ENCODE measurements at places on chromosomes 1 and 21.

- no peak for DNase-seq
Measured at GRCh38 chr1:218516526-218516925, 171.4 kb downstream of the TGFB2 start.

DNA sequence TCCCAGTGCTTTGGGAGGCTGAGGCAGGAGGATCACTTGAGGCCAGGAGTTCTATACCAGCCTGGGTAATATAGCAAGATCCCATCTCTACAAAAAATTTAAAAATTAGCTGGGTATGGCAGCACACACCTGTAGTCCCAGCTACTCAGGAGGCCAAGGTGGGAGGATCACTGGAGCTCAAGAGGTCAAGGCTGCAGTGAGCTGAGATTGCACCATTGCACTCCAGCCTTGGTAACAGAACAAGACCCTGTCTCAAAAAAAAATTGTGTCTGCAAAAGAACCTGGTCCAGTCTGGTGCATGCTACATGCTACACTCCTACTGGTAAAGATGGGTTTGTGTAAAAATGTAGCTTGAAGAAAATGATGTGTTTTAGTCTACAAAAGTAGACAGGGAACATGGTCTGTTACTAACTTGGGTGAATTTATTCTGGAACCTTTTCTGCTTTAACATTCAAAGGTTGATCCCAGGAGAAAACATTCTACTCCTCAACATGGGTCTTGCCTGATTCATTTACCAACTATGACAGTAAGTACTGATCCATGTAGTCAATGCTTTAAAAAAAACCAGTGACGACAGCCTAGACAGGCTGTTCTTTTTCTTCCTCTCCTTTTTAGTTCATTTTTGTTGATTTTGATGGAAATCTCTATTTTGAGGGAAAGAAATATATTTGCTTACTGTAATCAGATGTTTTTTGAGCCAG is 32.7 kb upstream of the ENAH start:
- no peak for DNase-seq

DNA sequence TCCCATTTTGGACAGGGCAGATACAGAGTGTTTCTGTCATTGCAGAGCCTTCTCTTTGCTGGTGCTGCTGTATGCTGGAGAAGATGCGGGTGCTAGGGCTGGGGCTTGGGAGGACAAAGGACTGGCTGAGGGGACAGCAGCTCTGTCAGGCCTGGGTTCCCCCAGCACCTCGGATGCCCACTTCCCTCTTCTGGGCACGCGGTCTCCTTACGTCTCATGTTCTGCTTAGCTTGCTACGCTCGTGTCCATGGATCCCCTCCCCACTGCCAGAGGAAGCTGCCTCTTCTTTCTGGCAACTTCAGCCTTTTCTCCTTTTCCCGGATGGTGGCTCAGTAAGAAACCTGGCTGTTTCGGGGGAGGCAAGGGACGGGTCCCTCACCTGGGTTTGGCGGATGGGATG is 75.7 kb downstream of the ARHGEF10L start:
- no peak for DNase-seq

- no peak for DNase-seq
Measured at GRCh38 chr1:174358786-174359453, 88.8 kb upstream of the GPR52 start.

GRCh38 chr1:14826172-14826636 is 227.7 kb downstream of the KAZN start:
- no peak for DNase-seq

- DNase-seq = no peak
Measured at GRCh38 chr1:229162825-229163515, 107.9 kb upstream of the RAB4A start.

GRCh38 chr1:40824591-40825434 is 37.4 kb downstream of the CITED4 start:
- no peak for DNase-seq

GRCh38 chr1:160837558-160838205 is 25.0 kb downstream of the CD244 start:
- peak; percentile 37 for DNase-seq

- DNase-seq = no peak
Measured at GRCh38 chr1:212098310-212098709, 62.8 kb downstream of the DTL start.

DNA sequence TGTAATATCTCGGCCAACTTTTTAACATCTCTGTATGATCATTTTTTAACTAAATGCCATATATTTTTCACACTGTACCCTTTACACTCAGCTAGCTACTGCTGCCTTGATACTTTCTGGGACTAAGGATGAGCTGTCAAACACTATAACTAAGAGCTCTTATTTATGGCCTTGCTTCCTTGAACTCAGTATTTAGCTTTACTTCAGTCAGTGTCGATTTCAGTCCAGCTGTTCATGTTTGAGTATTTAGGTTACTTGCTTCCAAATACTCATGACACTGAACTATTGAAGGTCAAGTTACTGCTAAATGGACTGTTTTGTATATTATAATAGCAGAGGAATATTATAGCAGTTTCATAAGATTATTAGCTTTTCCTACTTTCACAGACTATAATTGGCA is 25.9 kb upstream of the USP25 start:
- DNase-seq = no peak

DNA sequence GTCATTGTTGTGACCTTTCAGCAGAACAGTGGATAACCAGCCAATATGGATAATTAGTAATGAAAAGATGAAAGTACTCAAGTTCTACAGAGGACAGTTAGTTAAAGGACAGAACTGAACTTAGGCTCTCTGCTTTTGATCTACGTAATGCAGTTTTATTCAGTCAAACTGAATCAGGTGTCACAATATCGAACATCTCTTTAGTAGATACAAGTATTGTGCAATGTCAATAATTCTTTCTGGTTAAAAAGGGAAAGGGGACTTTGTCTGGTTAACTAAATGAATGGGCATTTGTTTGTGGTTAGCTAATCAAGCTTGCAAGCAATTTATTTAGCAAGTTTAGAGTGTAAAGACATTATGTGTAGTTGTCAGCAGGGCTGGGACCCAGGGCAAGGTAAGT is 562.2 kb upstream of the PTBP2 start:
- no peak for DNase-seq

DNA sequence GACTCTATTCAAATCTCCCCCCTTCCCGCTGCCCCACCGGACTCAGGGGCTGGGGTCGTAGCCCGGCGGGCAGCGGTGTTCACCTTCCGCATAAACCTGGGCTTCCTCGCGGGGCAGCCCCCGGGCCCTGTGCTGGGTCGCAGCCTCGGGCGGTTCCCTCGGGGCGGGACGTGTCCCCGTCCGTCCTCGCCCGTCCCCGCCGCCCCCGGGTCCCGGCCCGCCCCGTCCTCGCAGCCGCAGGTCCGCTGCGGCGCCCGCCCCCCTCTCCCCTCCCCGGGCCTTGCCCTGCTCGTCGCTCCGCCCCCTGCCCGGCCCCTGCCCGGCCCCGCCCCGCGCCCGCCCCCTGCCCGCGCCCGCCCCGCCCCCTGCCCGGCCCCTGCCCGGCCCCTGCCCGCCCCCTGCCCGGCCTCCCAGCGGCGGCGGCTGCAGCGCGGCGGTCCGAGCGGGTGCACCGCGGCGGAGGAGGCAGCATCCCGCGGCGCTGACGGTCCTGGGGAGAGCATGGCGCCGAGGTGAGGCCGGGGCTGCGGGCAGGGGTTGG is at the start of gene COL18A1:
TSS of gene COL18A1 (plus strand) at position 436 of the 541 bp plus-strand sequence. CDS start at position 502, 66 bp downstream.
- DNase-seq = peak; percentile 35

DNA sequence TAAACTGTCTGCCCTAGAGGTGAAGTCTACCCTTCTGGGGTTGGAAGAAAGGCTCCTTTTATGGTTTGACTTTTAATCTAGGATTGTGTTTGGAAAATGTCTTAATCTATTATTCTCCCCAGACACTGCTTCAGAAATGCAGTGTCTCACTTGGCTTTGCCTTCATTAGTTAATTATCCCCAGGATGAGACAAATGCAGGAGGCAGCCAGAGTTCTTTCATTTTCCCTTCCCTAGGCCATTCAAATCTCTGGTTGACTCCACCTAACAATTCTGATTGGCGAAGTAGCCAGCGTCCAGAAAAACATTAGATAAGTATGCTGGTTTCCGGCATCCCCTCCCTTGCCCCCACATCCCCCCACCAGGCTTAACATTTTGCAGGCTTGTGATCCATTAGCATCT is 325.8 kb upstream of the PBX1 start:
- DNase-seq = no peak

DNA sequence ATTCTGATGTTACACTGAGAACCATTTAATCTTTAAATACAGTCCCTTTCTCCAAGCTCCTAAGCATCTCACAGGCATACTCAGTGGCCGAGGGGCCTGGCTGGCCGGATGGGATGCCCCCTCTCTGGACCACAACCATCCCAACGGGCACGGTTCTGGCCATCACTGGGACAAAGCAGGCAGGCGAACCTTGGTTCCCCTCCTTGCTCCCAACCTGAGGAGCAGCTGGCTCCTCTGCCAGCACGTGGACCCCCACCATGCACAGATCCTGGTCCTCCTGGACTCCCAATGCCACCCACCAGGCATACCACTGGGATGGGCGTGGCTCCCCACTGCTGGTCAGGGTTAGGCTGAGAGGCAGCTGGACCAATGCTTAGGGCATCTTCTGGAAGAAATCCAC is 19.8 kb upstream of the PRDM16 start:
- DNase-seq = no peak

DNA sequence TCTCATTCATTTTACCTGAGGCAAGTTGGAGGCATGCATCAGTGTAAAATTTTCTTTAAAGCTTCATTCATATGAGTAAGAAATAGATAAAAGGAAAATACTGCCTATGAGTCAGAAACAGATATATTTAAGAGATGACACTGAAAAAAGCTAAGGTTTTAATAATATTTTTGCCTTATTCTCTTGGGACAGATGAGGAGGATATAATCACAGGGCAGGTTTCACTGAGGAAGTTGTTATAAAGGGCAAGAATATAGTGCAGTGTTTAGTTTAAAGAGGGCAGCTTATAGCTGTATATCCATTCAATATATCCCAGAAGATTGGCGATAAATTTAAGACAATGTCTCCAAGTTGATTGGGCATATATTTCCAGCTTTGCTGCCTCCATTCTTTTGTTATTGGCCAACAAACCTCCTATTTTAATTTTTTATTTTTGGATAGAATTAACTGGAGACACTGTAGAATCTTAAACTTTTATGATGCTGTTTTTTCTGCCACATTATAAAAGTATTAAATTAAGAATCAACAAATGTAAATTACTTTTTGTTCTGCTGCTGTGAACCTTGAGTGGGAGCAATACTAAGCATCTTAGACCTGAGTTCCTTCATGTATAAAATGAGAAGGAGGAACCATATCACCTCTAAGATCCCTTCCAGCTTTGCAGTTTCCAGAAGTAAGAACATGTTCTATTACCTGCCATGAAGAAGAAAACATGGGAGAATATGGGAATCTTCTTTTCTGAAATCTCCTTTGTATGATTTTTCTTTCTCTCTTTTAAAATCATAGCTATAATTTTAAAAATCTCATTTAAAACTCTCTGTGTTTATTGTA is 171.6 kb downstream of the S1PR1 start:
- DNase-seq = no peak

DNA sequence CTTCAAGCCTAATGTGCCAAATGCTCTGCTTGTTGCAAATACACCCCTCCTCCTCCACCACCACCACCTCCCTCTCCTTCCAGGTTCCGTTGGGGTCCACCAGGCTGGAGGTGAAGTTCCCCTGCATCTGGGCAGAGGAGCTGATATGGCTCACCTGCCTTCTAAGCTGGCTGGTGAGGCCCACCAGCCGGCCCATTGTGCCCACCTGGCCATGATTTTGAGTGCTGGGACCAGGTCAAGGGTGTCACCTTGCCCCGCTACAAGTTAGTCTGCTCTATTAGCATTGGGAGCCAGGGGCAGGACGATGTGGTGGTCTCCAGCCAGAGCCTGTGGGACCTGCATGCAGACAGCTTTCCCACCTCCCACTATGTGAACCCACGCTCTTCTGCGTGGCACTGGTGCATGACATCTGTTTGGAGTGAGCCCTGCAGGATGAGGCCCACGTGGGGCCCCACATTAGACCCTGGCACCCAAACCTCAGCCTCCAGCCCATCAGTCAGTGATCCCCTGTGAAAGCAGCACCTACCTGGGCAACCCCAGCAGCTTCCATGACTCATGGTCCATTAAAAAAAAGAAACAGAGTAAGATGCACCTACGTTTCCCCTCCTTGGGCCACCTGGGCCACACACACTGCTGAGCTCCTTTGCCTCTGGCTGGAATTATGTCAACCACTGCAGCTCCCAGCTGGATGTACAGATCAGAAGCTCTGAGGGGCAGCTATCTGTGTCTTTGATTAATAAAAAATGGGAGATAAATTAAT is 15.6 kb upstream of the CDCP2 start:
- no peak for DNase-seq

DNA sequence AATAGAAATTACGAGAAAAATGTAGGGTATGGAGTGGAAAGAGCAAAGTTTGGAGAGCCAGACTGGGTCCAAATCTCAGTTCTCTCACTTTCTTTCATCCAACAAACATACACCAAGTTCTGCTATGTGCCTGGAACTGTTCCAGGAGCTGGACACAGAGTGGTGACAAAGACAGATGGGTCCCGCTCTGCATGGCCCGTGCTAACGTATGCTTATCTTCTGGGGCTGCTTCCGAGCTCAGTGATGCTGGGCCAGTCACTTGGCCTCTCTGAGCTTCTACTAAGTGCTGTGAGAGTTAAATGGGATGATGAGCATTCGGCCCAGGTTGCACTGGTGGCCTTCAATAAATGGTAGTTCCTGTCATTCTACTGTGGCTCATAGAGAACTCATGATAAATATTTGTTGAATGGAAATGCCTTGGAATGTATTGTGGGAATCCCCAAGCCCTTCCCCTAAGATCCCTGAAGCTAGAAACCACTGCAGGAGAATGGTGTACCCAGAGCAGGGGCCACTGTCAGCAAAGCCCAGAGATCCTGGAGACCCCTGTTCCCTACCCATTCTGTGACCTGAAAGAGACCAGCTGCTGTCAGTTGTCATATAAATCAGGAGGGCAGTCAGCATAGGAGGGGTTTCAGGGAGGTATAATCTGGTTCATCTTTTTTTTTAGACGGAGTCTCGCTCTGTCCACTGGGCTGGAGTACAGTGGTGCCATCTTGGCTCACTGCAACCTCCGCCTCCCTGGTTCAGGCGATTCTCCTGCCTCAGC is 3.8 kb downstream of the LEMD1 start:
- DNase-seq = no peak

- DNase-seq = no peak
Measured at GRCh38 chr1:177448652-177449357, 278.0 kb downstream of the BRINP2 start.

GRCh38 chr1:22216210-22216883 is 73.5 kb upstream of the WNT4 start:
- DNase-seq = no peak

- DNase-seq = no peak
Measured at GRCh38 chr1:218298398-218298797, 13.3 kb downstream of the RRP15 start.

DNA sequence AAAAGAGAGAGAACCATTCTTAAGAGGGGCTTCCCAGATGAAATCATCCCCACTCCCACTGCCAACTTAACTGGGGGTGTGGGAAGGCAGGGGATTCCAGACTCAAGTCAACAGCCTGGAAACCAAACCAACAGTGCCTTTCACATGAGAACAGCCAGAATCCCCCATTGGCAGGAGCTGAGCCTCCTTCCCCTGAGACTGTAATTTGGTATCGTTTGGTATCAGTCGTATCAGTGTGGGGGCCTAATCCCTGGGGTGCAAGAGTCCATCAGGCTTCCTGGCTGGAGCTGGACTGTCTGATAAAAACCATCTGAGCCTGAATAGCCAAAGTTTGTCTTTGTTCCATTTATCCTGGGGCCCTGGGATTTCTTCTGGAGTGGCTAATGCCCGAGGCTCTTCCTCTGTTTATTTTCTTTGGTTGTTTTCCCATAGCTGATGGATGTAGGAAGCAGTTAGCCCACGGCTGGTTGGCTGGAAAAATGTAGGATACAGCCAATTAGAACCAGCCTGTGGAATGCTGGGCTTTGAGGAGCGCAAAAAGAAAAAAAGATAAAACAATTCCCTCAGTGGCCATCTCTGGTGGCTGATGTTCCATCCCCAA is 84.6 kb downstream of the LAMC2 start:
- no peak for DNase-seq

- DNase-seq = no peak
Measured at GRCh38 chr21:35477622-35478021, 428.5 kb upstream of the RUNX1 start.

All from stimulated activated CD4-positive, alpha-beta T cell treated with anti-CD3 and anti-CD28 coated beads, Interleukin-1b, Interleukin-23, amount 100 ng/mL, for 1 hour (primary cell).